ENCODE measurements at places on chromosomes 5 and 9.

DNA sequence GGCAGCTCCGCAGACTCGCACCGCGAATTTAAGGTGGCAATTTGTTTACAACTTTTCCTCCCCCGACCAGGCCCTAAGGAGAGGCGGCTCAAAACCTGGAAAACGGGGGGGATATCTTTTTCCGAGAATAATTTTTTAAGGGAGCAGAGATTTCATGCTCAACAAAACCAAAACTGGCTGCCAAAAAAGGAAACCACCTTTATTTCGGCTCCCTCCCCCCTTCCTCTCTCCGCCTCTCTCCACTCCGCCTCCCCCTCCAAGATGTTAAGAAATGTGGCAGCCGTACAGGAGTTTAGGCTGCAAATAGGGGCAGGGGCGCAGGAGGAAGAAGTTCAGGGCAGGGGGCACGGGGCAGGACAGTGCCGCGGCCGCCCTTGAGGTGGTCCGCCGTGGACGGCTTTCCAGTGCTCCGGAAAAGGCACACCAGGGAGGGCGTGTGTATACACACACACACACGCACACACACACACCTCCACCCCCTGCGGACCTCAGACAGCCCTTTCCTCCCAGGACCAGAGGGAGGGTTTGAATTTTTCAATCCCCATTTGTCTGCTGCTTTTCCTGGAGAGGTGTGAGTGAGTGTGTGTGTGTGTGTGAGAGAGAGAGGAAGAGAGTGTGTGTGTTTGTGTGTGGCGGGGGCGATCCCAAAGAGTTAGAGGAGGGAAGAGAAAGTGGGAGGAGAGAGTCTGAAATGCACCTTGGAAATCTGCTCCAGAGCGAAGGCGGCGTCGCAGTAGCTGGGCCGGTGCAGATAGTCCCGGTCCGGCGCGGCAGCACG is 9.1 kb downstream of the PTCH1 start:
- peak; percentile 84 for DNase-seq

- DNase-seq = no peak
Observed at GRCh38 chr5:153742060-153742459, 251.6 kb downstream of the GRIA1 start.

- no peak for DNase-seq
Observed at GRCh38 chr5:10985721-10986110, 224.7 kb upstream of the DAP start.

DNA sequence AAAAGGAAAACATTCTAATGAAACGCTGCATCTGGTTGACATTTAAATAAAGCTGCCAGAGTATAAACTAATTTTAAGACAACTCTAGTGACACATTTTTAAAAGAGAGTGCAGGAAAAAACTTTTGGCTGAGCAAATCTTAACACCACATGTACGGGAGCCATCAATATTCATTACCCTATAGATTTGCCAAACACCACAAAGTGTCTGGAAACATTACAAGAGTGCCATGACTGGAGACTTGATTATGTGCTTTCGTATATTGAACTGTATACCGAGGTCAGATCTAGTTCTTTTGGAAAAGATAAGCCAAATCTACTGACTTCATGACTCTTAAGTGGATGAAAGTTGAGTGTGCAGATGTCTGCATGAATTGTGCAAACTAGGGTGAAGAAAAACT is 10.6 kb upstream of the DMRT2 start:
- no peak for DNase-seq

DNA sequence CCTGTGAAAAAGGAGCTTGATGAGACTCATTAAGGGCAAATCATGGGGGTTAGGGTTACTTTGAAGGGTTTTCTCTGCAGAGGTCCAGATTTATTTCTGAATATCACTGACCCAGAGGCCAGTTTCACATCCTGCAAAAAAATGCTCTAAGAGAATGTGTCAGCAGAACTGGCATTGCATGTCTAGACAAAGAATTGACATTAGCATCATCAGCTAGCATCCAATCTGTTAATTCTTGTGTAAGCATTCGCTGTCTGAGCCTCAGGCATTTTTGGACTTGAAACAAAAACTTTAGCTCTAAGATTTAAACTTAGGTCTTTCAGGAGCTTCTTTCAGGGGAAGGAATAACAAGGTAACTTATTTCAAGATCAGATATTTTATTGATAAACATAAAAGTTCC is 187.9 kb upstream of the ELL2 start:
- peak; percentile 53 for DNase-seq
